ENCODE measurements at places on chromosomes 12 and 14.

DNA sequence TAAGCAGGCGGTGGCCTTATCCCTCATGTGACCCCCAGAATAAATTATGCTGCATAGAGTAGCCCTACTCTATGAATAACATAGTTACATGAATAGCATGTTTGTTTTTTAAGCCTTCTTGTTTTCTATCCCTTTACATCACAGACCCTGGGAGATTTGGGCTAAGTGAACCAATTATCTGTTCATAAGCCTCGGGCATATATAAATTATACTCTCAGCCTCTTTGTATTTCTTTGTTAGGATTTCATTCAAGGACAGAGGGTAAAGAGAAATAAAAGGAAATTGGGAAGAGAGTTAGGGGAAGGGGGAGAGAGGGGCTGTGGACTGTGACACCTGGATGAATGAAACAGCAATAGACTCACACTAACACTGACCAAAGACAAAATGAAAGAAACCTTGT is 35.3 kb upstream of the RTRAF start:
- no peak for DNase-seq

GRCh38 chr12:21677622-21678277 is 20.1 kb upstream of the LDHB start:
- no peak for DNase-seq

DNA sequence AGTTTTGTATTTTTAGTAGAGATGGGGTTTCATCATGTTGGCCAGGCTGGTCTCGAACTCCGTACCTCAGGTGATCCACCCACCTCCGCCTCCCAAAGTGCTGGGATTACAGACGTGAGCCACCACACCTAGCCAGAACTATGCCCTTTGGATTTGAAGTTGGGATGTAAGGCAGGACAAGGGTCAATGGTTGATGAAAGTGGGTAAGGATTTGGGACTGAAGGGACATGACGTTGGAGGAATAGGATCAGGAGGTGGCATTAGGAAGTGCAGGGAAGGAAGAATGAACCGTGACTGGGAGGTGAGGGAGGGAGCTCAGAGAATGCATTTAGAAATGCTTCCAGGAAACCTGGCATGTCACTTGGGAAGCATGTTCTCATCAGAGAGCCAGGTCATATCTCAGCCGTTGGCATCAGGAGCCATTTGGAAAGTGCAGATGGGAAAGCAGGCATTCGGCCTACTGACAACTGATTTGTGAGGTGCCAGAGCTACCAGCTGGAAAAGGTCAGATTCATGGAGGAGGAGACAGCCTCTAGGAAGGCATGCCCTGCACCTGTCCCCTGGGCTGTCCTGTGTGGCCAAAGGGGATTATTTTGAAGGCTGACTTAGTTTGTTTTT is 2.2 kb downstream of the CRADD start:
- no peak for DNase-seq

GRCh38 chr14:102786768-102787167 is 9.5 kb downstream of the TRAF3 start:
- no peak for DNase-seq

DNA sequence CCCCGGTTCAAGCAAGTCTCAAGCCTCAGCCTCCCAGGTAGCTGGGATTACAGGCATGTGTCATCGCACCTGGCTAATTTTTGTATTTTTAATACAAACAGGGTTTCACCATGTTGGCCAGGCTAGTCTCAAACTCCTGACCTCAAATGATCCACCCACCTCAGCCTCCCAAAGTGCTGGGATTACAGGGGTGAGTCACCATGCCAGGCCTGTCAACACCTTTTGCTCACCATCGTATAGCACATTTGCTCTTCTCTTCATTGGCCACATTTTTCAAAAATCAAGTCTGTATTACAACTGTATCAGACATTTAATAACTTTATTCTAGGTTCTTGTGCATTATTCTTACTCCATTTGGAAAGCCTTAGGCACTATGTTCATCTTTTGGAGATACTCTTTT is 50.3 kb downstream of the BCAT1 start:
- no peak for DNase-seq

GRCh38 chr14:36591482-36591881 is 9.1 kb upstream of the NKX2-8 start:
- DNase-seq = no peak

GRCh38 chr12:94326727-94327126 is 132.9 kb downstream of the CEP83 start:
- DNase-seq = no peak

DNA sequence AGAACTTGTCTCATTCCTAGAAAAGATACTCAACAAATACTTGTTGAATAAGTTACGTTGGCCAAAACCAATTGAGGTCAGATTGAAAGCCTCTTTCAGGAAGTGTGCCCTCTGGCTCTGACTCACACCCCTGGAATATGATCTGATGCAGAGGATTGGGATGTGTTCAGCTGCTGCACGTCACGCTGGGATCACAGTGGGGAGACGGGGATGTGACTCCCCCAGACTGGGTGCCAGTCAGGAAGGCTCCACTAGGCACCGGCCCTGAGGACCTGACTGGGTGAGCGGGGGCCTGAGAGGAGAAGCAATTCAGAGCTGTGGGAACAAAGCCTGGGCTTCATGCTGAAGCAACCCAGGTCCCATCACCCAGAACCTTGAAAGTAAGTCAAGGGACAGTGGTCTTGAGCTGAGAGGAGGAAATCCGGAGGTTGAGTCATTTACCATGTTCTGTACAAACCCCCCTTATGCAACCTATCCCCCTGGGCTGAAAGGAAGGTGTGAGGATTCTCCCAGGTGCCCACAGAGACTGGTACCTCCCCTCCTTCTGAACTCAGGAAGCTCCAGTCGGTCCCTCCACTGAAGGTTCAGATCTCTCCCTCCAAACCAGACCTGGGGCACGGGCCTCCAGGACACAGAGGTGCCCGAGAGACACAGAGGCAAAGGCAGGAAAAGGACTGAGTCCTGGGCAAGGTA is 3.9 kb downstream of the CEBPE start:
- DNase-seq = peak; percentile 43

DNA sequence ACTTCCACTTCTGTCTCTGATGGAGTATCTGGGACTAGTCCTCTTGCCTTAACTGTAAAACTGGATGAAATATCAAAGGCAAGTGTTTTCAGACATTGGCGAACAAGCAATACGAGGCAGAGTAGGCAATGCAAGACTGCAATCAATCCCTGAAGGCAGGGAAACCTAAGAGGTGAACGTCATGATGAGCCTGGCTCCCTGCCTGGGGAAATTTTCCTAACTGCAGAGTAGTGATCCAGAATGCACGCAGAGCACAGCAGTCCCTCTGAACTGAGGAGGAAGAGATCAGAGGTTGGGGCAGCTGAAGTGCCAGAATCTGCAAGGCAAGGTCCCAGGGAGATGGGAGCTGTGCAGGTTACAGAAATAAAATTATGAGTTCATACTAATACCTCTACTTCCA is 18.5 kb downstream of the BHLHE41 start:
- no peak for DNase-seq

GRCh38 chr12:130859161-130859560 is 12.7 kb upstream of the RAN start:
- DNase-seq = no peak

- no peak for DNase-seq
Measured at GRCh38 chr12:69068448-69068847, 135.5 kb upstream of the CPM start.

GRCh38 chr12:49658276-49658675 is 34.9 kb downstream of the PRPF40B start:
- DNase-seq = no peak

GRCh38 chr12:44287545-44287944 is 451.7 kb downstream of the TMEM117 start:
- no peak for DNase-seq

- DNase-seq = no peak
Measured at GRCh38 chr12:82015623-82016347, 256.6 kb upstream of the PPFIA2 start.

DNA sequence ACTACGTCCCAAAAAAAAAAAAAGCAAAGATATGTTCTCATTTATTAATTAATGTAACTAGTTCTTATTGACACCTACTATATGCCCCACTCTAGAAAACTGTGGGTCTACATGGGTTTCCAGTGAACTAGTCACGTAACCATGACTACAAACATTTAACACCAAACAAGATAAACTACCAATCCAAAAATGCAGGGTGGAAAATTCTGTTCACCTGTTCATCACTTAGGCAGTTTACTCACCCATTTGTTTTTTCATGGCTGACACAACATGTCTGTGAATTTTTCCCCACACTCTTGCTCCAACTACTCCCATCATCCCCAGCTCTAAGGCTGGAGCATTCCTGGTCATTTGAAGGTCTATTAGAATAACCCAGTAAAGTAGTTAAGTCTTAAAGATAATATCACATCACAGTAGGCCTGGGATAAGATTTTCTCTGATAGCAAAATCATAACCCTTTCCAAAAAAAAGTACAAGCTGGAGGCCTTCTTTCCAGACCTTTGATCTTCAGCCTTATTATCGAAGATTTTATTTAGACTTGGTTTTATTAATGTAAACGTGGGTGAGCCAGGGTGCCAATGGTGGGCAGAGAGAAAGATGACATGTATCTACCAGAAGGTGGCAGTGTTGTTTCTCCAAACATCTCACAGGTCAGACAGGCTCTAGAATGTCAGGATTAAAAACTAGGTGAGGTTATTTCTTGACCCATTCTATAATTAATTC is 61.6 kb upstream of the DAAM1 start:
- no peak for DNase-seq

DNA sequence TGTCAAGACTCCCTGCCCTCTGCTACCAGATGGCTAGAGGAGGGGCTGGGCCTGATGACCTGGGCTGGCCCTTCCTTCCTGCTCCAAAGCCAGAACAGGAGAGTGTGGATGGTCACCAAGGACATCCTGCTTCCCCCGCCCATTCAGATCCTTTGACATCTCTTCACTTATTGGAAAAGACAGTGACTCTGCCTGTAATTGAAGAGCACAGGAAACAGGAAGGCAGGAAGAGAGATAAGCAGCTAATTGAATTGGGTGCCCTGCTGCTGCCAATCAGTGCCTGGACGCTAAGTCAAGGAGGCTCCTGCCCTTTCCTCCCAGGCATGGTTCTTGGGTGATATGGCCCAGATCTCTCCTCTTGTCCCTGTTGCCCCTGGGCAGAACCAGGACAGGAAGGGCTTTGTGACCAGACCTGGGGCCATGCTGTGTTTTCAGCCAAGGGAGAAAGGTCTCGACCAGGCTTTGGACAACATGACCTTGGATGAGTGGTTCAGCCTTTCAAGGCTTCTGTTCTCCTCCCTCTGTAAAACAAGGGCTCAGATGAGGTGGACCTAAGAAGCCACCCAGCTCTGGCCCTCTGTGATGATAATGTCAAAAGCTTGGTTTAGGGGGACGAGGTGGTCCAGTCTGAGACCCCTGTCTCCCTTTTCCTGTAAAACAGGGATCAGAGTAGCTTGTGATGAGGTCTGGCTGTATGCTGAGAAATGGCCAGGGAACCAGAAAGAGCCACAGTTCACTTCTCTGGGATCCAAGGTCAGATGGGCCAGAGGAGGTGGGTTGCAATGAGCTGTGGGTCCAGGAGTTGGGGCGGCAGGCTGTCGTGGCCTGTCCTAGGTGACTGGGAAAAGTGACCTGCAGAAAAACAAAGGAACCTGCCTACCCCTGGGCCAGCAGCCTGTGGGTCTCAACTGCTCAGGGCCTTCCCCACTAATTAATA is 38.8 kb downstream of the FAM222A start:
- DNase-seq = no peak

GRCh38 chr14:77478796-77479195 is 19.8 kb downstream of the ISM2 start:
- no peak for DNase-seq

GRCh38 chr12:45504316-45505010 is 225.0 kb upstream of the ARID2 start:
- no peak for DNase-seq

GRCh38 chr12:106018286-106018685 is 120.5 kb downstream of the NUAK1 start:
- no peak for DNase-seq

GRCh38 chr12:56884421-56884820 is 49.8 kb downstream of the SDR9C7 start:
- DNase-seq = no peak

DNA sequence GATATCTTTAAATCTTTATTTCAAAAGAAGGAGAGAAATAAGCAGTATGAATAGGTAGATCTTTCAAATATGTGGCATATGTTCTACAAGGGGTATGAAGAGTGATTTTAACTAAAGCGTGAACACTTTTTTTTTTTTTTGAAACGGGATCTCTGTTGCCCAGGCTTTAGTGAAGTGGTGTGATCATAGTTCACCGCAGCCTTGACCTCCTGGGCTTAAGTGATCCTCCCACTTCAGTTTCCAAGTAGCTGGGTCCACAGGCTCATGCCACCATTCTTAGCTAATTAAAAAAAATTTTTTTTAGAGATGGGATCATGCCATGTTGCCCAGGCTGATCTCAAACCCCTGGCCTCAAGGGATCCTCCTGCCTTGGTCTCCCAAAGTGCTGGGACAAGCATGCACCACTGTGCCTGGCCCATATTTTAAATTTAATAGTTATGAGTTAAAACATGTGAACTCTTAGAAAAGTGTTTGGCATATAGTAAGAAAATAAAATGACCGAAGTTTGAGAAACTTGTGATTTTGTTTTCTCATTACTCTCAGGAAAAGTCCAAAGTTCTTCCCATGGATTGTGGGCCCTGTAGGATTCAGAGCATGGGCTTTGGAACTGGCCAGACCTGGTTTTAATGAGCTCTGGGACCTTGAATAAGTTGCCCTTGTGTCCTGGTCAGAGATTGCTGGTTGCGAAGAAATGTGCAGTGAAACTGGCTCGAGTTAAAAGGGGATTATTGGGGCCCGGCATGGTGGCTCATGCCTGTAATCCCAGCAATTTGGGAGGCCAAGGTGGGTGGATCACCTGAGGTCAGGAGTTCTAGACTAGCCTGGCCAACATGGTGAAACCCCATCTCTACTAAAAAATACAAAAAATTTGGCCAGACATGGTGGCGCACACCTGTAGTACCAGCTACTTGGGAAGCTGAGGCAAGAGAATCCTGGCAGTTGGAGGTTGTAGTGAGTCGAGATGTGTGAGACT is 27.0 kb downstream of the SLC17A8 start:
- no peak for DNase-seq

All from NK-92 treated with Interleukin-12 subunit alpha and Interleukin-12 subunit beta, amount 100 ng/mL, for 24 hours (cell line).